ENCODE measurements at places on chromosomes 13 and 19.

- no peak for DNase-seq
These were observed 62.1 kb upstream of the ZNF536 start for GRCh38 chr19:30309905-30310601.

DNA sequence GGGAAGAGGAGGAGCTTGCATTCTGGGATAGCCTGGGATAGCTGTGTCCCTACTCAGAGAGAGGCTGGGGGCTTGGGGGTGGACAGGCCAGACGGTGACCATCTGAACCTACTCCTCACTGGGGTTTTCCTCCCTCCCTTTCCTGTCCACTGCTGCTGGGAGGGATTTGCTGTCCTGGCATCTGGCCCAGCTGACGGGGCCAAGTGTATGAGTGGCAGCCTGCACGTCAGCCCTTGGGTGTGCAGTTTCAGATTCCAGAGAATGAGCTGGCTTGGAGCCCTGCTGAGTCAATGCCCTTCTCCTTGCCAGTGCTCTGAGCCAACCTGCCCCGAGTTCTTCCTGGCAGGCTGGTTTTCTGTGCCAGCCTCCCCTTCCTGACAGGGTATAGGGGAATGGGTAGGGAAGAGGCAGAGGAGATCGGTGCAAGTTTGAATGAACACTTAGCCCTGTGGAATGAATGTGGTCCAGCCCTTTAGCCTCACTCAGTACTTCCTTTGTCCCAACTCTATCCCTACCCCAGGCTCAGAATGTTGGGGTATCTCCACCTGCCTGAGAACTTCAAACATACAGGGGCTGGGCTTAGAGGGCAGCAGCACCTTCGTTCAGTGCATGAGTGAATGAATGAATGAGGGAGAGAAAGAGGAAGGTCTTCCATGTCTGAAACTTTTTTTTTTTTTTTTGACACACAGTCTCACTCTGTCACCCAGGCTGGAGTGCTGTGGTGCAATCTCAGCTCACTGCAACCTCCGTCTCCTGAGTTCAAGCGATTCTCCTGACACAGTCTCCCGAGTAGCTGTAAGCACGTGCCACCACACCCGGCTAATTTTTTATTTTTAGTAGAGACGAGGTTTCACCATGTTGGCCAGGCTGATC, 1.8 kb upstream of the ANGPTL4 start:
- no peak for DNase-seq

DNA sequence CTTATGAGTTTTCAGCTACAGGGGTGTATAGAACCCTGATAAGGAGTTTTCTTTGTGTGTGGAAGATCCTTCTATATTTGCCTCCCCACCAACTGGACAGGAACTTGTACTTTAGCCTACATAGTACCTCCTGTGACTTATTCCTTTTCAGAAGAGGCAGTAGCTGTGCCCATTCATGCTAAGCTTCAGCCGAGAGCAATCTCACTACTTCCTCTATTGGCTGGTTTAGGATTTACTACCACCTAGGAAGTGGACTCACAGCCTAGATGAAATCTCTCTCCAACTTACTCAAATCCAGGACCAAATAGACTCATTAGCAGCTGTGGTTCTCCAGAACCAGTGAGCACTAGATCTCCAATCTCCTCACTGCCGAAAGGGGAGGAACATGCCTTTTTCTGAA, 2.3 kb upstream of the REX1BD start:
- no peak for DNase-seq

DNA sequence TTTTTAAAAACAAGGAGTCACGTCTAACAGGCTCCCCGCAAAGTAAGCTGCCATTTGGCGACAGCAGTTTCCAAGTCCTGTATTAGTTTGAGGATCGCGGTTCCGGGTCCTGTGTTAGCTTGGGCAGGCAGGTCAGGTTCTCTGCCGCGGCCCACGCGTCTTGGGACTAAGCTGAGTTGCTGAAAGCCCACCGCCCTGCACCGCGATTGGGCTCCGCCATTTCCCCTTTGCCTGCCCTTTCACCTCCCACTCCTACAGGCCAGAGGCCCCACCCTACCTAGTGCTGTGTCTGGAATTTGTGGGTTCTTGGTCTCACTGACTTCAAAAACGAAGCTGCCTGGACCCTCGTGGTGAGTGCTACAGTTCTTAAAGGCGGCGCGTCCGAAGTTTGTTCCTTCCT, 6.8 kb downstream of the PARP4 start:
- no peak for DNase-seq

GRCh38 chr13:58855283-58855682, 1223.7 kb downstream of the PCDH17 start:
- no peak for DNase-seq

DNA sequence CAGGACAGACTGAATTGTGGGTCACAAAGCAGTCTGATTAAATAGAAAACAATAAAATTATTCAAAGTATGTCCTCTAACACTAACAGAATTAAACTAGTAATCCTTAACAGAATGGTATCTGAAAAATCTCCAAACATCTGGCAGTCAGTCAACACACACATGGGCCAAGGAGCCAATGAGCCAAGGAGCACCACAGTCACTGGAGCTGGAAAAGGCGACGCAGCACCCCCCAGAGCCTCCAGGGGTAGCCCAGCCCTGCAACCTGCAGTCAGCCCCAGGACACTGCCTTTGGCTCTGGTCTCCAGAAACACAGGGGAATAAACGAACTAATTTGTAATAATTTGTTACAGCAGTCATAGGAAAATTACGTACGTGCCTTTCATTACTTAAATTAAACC, 12.3 kb downstream of the TUBGCP3 start:
- no peak for DNase-seq

DNA sequence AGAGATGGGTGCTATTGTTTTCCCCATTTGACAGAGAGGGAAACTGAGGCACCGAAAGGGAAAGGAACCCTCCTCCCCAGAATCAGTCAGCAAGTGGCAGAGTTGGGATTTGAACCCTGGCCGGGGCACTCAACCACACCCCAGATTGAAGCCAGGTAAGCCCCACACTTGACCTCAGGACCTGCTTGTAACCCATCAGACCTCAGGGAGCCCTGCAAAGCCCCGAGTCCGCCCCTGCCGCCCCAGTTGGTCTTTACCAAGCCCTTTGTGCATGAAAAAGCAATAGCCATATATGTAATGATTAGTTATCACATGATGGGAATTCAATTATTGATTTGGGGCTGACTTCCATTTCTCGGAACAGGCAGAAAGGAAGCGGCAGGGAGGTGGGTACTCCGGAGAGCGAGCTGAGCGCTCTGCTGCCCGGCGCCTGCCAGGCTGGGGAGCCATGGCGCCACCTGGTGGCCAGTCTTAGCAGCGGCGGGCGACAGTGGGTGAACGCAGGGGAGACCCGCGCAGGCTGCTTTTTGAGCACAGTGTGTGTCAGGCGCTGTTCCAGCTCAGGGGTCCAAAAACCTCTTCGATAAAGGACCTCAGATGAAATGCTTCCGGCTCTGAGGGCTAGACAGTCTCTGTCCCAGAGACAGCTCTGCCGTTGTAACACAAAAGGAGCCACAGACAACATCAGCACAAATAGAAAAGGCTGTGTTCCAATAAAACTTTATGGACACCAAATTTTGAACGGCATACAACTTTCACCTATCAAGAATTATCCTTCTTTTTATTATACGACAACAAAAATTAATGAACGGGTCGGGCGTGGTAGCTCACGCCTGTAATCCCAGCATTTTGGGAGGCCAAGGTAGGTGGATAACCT, 82.9 kb upstream of the CACNA1A start:
- DNase-seq, result no peak

DNA sequence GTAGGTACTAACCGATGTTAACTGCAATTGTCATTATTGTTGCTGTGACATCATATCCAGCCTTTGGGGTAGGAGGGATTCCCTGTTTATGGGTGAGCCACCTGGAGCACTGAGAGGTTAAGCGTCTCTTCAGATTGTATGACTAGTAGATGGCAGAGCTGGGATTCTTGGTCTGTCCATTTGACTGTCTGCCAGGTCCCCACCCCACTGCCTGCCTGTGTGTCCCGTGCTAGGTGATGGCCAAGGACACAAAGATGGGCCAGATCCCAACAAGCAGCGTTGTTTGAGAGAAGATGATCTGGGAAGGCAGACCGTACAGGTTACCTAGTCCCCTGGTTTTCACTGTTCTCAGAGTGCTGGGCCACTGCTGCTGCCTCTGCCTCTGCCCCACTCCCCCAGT, 16.6 kb downstream of the PPP2R1A start:
- no peak for DNase-seq
